Naive thymus-derived CD4-positive, alpha-beta T cell (primary cell): ENCODE measurements at places on chromosomes 11 and 22. TPM values are rescaled to one million over a fixed set of nuclear protein-coding genes. Genes with fewer than 3 reads are reported as not detected.

Gene FGF4
- not detected for total RNA-seq

Gene TLCD5
- total RNA-seq: 0.11 TPM

Gene WEE1
- total RNA-seq: 0.43 TPM

Gene CYB5R2
- total RNA-seq: not detected

Gene XKR3
- not detected for total RNA-seq

Gene SNX19
- total RNA-seq: 96.1 TPM

Gene OR51D1
- not detected for total RNA-seq

Gene DDI1
- total RNA-seq: not detected
